AML-193 (cell line): ENCODE measurements at places on chromosomes 3 and 15.

- DNase-seq = no peak
Observed at GRCh38 chr15:88612186-88612796, 8.8 kb upstream of the AEN start.

GRCh38 chr3:100401674-100402041, 319 bp downstream of the LNP1 start:
- DNase-seq = peak; percentile 55

- DNase-seq = no peak
Observed at GRCh38 chr3:151316267-151316991, at the start of gene GPR87. GPR87 (minus strand) TSS chr3:151316820; CDS start chr3:151300100, 16,720 bp downstream.

DNA sequence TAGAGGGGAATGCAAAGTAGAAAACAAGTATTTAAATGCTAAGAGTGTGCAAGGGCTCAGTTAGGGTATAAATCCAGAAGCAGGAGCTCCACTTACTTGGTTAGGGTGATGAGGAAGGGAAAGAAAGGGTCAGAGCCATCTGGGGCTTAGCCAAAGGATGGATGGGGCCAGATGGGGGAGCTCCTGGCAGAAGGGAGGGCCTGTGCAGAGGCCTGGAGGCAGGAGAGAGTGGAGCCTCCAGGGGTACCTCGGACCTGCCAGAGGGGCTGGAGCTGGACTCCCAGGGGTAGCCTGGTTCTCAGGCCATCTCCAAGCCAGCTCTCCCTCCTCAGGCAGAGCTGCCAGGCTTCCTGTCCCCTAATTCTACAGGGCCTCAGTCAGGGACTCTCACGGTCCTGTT, 506.3 kb downstream of the SHQ1 start:
- no peak for DNase-seq

GRCh38 chr15:35705030-35705883, 159.3 kb upstream of the DPH6 start:
- DNase-seq = no peak

- no peak for DNase-seq
Observed at GRCh38 chr3:18438586-18438985, 13.4 kb upstream of the SATB1 start.

GRCh38 chr15:64070106-64070505, 23.5 kb downstream of the CIAO2A start:
- DNase-seq = no peak

DNA sequence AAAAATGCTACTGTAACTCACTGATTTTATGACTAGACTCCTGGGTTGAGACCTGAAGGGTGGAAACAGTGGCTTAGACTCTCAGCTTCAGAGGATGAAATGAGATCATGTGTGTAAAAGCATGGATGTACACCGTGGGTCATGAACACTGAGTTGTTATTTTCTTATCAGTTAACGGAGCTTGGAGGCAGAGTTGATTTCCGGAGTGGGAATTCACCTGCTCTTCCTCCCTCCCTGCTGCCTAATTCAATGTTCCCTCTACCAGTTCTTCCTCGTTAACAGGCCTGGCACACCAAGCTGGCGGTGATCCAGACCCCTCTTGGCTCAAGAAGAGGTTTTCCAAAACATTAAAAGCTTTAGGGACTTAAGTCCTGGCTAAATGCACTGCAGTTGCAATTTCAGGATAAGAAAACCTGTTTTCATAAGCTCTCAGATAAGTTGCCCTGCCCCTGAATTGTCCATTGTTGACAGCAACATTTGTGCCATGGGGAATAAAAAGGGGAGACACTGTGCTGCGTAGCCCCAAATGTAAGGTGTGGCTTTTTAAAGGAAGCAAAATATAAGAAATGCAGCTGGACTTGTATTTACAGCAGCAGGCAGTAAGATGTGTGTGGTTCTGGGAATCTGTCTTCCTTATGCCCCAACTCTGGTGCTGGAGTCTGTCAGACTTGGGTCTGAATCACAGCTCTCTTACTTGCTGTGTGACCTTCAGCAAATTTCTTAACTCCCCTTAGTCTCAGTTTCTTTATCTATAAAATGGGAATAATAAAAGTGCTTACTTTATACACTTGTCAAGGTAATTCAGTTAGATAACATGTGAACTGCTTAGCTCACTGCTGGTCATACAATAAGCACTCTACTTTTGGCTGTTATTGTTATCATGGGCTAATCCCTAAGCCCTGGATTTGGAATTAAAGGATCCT, 9.9 kb downstream of the PDIA5 start:
- no peak for DNase-seq

- no peak for DNase-seq
Observed at GRCh38 chr15:74392451-74392830, 25.0 kb upstream of the CYP11A1 start.

DNA sequence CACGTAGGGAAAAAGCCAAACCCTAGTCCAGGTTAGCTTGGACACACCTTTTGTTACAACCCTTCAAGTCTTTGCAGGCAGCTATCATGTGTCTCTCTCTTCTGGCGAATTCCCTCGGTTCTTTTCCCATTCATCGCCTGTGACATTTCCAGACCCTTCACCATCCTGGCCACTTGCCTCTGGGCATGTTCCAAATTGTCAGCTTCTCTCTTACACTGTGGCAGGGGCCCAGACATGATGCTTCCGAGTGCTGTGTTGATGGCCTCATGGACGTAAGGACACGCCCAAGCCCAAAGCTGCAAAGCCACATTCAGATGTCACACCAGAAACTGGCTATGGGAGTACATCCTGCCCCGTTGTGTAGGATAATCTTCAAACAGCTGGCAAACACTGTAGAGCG, 58.5 kb downstream of the ISG20 start:
- no peak for DNase-seq

DNA sequence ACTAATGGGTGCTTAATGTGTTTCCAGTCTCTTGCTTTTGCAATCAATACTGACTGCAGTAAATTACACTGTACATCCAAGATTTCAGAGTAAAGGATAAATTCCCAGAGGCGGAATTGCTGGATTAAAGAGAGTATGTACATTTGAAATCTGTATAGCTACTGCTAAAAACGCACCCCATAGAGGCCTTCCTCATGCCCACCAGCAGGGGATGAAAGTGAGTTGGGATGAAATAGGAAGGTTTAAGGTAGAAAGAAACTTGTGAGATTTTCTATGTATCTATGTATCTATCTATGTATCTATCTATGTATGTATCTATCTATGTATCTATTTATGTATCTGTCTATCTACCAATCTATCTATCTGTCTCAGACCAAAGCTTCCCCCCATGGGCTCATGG, 28.4 kb downstream of the TMEM44 start:
- peak; percentile 28 for DNase-seq

GRCh38 chr15:68730471-68730919, 90.2 kb downstream of the ANP32A start:
- DNase-seq = peak; percentile 6

DNA sequence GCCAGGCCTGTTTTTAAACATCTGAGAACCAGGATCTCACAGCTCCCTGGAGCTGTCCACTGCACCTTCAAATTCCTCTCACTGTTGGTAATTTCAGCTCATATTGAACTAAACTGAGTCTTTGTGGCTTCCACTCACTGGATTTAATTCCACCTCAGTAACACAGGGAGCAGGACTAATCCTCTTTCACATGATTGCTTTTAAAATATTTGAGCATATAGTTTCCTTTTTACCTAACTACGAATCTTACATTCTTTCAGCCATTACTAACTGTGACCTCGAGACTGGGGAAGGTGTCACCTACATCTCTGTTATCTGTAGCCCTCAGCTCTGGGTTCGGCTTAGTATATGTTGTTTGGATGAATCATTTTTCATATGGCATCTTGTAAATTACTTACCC, 194.3 kb upstream of the C2CD4B start:
- no peak for DNase-seq

DNA sequence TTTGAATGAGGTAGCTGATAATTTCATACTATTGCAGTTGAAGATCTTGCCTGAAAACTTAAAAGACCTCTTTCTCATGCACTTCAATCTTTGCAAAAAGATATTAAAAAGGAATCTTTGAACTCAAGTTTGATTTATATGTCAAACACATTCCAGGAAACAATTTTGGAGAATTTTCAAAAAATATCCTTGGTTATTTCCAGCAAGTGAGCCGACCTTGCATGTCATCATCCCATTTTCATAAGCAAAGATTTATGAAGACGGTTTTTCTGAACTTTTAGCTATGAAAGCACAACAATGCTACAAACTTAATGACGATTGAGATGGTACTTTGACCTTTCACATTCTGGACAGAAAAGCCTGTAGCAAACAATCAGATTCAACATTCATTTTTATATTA, 95.6 kb downstream of the RFX7 start:
- no peak for DNase-seq

GRCh38 chr15:92413510-92413909, 19.8 kb downstream of the ST8SIA2 start:
- no peak for DNase-seq

GRCh38 chr3:4805662-4806061, 173.6 kb upstream of the BHLHE40 start:
- DNase-seq = no peak

DNA sequence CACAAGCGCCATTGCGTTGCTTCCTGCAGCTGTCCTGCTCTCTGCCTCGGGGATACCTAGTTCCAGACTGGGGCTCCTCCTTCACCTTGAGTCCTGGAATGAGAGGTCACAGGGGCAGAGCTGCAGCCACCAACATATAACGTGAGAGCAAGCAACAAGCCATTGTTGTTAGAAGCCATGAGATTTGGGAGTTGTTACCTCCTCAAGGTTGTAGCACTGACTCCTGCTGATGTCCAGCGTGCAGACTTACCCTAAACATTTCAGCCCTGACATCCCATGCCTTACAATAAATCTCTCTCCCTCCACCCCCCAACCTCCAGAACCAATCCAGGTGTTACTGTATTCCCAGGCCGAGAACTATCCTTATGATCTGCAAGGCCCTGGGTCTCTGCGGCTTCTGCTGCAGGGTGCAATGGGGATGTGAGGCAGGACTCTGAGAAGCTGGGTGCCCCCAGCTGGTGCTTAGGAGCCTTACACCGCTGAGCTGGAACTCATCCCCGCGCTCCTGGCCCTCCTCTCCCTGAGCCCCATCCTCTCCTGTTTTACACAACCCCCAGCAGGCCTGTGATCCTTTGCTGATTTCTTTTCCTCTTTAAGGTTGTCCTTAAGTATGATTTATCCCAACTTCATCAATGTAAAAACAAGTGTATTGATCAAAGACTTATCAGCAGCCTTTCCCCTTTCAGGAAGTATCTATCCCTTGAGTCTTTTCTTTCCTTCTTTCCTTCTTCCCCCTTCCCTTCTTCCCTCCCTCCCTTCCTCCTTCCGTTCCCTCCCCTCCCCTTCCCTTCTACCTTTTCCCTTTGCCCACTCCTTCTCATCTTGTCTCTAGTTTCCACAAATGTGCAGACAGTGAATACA, 84.2 kb upstream of the ABHD2 start:
- DNase-seq = no peak

GRCh38 chr3:72232777-72233176, 447.8 kb upstream of the PROK2 start:
- DNase-seq = no peak

- no peak for DNase-seq
Observed at GRCh38 chr3:122921791-122922651, 105.5 kb downstream of the SEMA5B start.

DNA sequence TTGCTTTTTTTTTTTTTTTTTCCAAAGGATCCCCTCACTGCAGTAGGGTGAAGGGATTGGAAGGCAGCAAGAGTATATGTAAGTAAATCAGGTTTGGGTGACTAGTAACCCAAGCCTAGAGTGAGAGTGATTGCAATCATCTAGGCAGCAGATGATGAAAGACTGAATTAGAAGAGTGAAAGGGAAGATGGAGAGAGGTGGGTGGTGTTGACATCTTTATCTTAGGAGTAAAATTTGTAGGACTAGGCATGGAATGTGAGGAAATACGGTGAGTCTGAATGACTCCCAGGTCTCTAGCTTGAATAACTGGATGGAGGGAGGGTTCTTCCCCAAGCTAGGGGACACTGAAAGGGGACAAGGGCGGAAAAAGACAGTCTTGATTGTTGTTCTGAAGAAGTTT, 63.4 kb downstream of the TPRG1 start:
- no peak for DNase-seq

DNA sequence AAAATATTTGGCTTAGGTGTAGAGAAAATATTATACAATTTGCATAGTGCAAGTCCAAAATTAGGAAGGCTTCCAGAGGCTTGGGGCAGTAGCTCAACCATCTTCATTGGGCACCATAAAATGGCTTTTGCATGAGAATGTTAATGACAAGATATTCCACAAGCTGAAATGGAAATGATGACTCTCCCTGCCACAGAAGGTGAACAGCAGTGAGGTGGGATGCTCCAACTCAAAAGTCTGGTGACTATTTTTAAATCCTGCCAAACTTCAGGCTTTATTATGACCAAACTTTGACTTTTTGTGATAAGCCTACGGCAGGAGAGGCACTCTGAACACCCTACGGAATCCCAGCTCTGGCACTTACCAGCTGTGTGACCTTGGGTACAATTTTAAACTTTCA, 37.6 kb downstream of the ARHGEF3 start:
- DNase-seq = no peak

DNA sequence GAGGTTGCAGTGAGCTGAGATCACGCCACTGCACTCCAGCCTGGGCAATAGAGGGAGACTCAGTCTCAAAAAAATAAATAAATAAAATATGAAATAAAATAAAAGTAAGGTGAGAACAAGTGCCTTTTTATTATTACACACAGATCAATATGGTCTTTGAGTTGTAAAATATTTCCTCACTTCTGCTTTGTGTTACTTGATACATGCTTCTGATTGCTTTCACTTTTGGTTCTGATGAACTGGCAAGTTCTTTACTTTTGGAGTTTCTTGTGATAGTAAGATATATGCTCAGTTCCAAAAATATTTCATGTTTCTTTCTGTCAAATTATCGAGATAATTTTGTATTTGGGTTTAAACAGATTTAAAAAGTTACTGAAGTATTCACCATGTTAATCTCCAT, 16.6 kb upstream of the GYG1 start:
- DNase-seq = no peak

DNA sequence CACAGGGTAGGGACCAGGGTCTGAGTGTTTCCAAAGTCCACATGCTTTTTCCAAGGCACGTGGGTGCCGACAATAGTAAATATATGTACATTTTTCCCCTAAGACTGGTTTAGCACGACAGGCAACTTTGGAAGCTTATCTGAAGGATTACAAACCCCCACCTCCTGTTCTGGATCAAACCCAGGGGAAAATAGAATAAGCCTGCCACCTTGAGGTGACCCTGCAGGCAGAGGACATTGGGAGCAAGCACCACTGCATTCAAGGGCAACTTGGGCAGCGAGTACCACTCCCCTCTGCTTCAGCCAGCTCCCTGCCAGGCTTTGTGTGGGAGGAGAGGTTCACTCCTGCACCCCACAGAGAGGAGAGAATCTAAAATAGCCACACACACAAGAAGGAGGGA, 44.8 kb downstream of the KBTBD12 start:
- DNase-seq = peak; percentile 7

DNA sequence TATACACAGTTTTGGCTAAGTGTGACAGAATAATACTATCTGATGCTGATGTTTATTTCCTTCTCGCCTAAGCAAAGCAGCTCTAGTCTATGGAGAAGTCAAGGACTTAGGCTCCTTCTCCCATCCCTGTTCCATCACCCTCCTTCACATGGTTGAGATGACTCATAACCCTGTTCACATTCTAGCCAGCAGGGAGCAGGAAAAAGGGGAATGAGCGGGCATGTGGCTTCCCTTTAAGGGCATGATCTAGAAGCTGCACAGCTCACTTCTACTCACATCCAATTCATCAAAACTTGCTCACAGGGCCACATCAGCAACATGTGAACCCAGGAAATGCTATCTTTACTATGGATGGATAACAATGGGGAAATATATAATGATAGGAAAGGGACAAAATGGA, 40.9 kb downstream of the CBLB start:
- no peak for DNase-seq
